ENCODE measurements at places on chromosomes 6 and 20.

DNA sequence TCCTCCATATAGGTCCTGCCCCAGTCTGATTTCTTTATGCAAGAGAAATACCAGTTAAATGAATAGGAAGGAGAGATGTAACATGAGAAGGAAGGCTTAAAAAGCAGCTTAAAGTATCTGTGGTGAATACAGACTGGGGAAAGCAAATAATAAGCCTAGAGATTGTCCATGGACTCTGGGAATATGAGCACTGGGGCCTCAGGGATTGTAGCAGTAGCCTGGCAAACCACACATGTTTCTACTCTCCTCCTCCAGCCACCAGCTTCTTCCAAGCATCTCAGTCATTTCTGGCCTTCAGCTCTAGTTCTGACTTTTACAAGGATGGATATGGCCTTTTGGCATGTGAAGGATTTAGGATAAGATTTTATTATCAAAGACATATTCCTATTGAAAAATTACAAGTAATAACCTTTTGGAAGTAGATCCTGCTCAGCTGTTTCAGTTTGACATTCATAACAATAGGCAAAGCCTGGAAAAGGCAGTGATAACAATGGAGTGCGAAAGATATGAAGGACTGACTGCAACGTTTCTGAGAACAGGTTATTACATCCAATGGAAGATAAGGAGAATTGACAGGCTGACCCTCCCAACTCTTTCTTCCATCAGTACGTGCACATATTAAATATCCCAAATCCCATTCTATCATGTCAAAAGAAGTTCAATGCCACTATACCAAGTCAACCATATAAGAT lies 41.6 kb downstream of the CYP39A1 start:
- no peak for DNase-seq

DNA sequence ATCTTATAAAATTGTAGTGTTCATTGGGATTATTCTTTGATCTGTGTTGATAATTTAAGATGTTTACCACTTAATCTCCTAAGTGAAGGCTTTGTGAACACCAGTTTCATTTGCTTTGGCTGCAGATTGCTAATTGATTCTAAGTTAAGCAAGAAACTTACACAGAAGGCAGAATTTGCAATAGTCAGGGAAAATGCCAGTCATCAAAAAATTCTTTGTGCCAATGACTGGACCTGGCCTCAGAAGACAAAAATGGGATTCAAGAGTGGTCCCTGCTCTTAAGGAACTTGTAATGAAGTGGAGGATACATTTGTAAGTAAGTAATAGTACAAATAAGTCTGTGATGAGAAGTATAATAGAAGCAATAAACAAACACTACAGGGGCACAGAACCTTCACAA lies 63.3 kb upstream of the EXOC2 start:
- no peak for DNase-seq

DNA sequence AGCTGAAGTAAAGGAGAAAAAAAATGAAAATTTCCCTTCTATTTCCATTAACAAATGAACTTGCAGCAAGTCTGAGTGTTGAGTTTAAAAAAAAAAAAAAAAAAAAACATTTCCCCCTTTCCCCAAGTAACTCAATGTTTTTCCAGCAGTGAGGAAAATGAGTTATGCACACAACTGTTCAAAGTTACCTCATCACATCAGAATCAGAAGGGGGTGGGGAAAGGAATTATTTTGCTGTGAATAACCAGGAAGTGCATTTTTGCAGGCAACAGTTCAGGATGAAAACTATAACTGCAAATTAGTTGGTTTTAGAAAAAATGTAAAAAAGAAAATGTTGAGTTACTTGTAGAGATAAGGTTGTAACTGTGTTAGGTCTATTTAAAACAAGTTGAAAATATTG lies 568.9 kb upstream of the CITED2 start:
- peak; percentile 44 for DNase-seq

GRCh38 chr6:2542858-2543218 lies 207.9 kb downstream of the MYLK4 start:
- DNase-seq: peak; percentile 94

DNA sequence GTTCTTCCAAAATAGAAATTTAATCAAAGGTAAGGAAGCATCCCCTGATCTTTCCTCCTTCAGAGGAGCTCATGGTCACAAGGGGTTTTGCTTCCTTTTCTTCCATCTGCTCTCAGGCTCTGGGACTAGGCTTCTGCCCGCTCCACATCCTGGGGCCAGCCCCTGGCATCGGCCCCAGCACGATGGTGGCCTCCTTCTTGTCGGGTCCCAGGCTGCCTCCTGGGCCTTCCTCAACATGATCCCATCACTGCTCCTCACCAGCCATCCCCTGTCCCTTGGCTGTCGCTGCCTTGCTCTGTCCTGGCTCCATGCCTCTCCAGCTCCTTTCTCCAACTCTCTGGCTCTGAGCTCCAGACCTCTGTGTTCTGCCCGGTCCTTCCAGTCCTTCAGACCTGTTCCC lies 4.1 kb downstream of the PHACTR3 start:
- DNase-seq: no peak

DNA sequence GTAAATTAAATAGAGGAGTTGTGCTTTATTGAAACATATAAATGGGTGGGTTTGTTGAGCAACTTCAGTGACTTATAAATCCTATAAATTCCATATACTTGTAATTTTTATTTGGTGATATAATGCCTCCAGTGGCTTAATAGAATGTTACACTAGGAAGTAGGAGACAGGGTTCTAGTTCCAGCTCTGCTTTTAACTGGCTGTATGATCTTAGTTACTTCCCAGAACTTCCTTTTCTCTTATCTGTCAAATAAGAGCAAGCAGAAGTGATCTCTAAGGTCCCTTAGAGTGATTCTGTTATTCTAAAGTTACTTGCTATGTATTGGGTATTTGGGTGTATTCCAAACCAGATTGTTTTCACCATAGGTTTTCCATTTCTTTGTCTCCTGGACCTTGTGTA lies 10.2 kb downstream of the ZSCAN23 start:
- DNase-seq: no peak

DNA sequence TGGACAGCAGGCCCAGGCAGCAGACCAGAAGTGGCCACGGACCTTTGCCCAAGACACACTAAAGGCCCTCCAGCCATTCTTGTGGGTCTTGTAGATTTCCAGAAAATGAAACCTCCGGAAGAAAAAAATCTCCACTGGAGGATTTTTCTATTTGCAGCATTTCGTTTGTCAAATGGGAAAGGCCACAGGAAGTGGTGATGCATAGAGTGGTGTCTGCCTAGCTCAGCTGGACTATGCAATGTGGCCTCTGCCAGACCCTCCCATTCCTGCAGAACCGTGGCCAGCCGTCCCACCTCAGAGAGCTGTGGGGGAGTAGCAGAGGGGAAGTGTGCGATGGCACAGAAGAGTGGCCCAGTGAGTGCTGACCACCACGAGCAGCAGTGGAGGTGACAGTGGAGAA lies 24.0 kb upstream of the INSM1 start:
- no peak for DNase-seq

- DNase-seq: no peak
Observed at GRCh38 chr20:42093542-42094440, 475.6 kb upstream of the CHD6 start.

- no peak for DNase-seq
Observed at GRCh38 chr20:60837173-60837770, 414.8 kb upstream of the CDH4 start.

GRCh38 chr6:143967706-143968376 lies 40.2 kb downstream of the PLAGL1 start:
- DNase-seq: no peak

DNA sequence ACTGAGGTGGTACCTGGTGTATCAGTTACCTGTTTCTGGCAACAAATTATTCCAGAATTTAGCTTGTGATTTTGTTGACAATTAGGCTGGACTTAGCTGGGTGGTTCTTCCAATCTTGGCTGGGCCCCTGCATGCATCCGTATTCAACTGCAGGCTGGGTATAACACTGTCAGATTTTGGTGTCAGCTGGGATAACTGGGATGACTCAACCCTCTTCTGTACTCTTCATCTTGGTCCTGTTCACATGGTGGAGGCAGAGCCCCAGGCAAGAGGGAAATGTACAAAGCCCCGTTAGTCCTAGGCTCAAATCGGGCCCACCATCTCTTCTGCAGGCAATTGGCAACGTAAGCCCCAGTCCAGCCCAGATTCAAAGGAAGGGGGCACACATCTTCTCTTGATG lies 89.2 kb downstream of the PHACTR3 start:
- no peak for DNase-seq

DNA sequence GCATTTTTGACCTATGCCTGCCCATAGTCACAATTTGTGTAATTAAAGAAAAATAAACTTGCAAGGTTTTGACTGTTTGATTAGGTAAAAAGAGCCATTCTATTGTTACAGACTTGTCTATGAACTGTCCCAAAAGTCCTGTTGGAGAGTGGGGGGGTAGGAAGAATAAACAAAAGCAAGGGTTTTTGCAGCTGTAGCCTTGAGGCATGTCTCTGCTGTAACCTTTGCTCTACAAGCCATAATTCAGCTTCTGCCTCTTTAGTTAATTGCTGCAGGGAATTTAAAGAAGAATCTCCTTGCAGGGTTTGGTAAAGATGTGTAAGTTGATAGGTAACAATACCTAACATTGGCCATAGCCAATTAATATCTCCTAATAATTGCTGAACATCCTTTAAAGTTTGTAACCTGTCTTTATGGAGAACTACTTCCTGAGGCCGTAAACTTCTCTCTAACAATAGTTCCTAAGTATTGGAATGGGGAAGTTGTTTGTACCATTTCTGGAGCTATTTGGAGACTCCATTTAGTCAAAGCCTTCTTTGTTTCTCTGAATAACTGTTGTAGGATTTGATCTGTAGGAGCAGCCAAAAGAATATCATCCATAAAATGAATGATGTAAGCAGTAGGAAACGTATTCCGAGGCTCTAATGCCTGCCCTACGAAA lies 7.9 kb upstream of the ABHD12 start:
- no peak for DNase-seq

- DNase-seq: no peak
Observed at GRCh38 chr6:6390849-6391602, 70.6 kb upstream of the F13A1 start.

GRCh38 chr6:89217299-89217910 lies at the start of gene GABRR1:
Gene GABRR1 (minus strand): TSS chr6:89217358. CDS start chr6:89217322, 36 bp downstream.
- DNase-seq: no peak

- DNase-seq: no peak
Observed at GRCh38 chr20:61923371-61924166, 142.1 kb downstream of the TAF4 start.

DNA sequence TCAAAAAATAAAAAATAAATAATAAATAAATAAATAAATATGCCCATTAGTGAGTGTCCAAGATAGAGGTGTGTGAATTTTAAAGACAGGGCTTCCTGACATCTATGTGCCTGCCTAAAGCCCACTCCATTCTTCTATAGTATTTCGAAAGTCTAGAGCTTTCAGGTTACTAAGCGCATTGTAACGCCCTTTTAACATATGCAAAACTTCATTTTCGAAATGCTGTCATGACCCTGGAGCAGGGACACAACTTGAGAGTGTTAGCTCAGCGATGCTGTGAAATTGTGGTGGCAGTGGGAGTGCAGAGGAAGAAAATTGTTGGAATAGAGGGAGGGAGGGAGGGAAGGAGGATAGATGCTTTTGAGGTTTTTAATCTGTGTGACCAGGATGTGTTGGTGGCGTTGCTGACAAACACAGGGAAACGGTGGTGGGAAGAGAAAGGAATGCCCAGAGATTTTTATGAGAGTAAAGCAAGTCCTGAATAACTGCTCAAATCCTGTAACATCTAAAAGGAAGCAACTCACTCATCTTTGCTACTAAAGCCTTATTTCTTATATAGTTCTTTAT lies 169.3 kb downstream of the ARID1B start:
- no peak for DNase-seq

- DNase-seq: no peak
Observed at GRCh38 chr20:45998337-45998736, 10.4 kb upstream of the MMP9 start.
